Glomerular endothelial cell (primary cell): ENCODE measurements at places on chromosomes 1 and 21.

- DNase-seq: no peak
These were observed 1016.8 kb upstream of the ADGRL4 start for GRCh38 chr1:80023358-80023757.

DNA sequence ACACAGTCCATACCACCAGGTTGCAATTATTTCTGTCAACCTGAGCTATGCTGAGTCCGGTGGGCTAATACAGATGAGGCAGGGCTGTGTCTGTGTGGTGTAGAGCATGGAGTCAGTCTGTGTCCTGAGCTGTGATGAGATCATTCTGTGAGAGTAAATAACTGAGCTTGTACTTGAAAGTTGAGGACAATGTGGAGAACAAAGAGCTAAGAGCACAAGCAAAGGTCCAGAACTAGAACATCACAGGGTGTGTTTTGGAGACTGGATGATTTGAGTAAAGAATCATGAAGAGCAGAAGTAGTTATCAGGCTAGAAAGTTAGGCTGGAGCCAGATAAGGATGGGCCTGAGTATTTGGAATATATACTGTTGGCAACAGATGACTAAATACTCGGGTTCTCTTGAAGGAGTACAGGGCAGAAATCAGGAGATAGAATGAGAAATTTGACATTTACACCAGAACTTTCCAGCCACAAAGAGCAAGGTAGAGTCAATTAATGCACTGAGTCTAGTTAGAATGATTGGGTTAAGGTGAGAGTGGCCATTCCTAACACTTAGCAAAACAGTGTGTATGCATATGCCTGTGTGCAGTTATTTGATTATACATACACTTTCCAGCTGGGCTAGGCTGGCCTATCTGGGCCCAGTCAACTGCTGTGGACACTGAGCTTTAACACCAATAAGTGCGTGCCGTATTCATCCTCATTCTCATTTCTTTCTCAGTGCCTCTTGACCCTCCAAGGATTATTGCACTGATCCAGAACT, 48.8 kb downstream of the LEPR start:
- no peak for DNase-seq

- DNase-seq: no peak
These were observed 35.0 kb downstream of the TMCC2 start for GRCh38 chr1:205262731-205263171.

DNA sequence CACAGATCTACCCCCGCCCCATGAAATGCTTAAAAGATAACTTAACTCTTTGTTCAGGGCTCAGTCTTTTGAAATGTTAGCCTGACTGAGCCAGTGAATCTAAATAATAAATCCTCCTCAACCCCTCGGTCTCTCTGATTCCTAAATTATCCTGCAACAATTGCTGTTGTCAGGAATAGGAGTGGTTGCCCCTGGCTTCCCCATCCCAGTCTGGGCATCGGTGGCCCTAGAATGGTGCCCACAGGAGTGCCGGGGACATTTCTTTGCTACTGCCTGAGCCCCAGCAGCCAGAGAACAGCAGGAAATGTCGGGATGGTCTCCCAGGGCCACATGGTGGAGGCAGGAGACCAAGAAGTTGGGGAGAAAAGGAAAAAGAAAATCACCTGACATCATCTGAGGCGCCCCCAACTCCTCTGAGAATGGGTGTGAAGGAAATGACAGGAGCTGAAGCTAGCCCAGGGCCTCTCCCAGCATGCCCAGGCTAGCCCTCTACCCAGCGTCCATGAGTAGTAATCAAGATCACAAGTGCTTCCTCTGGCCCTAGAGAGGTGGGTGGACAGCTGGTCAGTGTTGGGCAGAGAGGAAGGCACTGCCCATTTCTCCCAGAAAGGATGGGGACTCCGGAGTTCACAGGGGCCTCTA, 1.6 kb downstream of the PADI4 start:
- no peak for DNase-seq

DNA sequence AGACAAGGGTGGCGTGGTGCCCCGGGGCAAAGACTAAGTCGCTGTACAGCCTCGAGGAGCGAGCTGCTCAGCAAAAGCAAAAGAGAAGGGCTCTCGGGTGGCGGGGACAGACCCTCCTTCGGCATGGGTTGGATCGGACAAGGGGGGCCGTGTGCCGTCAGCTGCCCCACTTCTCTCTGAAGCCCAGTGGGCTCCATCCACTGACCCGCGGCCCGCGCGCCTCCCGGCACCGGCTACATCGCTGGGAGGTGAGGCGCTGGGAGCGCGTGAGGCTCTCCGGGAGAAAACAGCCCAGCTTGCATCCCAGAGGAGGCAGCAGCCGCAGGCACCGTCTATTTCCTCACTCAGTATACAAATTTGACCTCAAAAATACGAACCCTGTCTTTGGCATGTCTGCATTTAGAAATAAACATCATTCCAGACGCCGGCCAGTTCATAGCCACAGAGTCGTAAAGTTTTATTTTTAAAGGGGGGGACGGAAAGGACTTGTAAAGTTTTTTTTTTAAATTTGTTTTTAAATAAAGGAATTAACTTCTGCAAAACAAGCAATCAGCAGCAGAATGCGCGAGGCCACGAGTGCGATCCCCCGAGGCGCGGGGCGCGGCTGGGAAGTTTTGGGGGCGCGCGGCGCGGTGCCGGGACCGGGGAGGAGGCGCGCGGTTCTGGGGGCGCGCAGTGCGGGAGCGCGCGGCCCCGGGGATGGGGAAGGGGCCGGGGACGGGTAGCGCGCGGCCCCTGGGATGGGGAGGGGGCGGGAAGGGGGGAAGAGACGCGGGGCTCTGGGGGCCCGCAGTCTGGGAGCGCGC, 689 bp upstream of the GPR137B start:
- no peak for DNase-seq

DNA sequence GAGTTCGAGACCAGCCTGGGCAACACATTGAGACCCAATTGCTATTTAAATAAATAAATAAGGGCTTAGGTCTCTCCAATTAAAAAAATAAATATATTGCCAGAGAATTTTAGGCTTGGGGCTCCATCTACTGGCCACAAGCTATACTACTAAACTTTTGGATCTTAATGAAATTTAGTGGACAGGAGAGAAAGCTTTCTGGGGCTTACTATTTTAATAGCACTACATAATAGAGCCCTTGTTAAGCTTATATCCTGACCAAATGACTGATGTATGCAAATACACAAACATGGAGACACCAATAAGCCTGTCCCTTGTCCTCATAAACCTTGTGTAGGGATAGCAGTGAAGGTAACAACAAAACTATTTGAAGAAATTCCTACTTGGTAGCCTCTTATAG, 18.4 kb downstream of the CCT3 start:
- DNase-seq: no peak

GRCh38 chr1:170993151-170993550, 57.8 kb downstream of the MROH9 start:
- no peak for DNase-seq

DNA sequence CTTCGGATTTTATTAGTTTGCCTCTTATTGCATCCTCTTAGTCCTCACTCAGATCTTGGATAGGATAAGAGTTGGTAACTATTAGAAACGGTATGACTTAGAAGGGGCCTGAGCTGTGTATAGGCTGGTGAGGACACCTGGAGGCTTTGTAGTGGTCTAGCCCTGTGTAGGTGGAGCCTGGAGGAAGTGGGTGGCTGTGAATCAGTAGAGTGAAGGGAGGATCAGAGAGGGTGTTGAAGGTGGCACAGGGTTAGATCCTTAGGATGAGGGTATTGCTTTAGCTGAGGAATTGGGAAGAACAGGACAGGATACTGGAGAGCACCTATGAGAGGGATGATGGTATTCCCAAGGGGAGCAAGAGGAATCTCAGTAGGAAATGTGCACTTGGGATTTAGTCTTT, 5.7 kb downstream of the VANGL1 start:
- DNase-seq: no peak

DNA sequence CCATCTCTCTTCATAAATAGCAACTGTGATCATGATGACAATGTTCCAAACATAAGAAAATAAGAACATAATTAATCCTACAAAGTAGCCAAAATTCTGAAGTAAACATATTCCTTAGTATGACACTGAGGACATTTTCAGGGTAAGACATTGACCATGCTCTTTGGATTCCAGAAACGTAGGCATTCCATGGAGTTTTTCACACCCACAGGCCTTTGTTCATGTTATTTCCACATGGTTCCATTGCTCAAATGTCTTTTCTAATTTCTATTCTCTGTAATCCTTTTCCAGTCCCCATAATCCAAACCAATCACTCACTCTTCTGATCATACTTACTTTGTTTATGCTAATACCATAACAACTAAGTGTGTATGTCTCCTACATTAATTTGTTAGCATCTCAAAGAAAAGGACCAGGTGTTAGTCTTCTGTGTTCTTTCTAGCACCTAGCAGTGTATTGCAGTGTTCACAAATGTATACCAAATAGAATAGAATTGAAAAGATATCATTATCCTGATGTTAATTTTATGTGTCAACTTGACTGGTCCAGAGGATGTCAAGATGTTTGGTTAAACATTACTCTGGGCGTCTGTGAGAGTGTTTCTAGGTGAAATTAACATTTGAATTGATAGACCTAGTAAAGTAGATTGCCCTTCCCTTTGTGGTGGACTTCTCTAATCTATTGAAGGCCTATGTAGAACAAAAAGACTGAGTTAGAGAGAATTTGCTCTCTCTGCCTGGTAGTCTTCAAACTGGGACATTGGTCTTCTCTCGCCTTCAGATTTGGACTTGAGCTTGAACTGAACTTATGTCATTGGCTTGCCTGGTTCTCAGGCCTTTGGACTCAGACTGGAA, 516.6 kb downstream of the PTPRC start:
- DNase-seq: no peak

GRCh38 chr1:98068016-98068415, 147.2 kb upstream of the DPYD start:
- no peak for DNase-seq

DNA sequence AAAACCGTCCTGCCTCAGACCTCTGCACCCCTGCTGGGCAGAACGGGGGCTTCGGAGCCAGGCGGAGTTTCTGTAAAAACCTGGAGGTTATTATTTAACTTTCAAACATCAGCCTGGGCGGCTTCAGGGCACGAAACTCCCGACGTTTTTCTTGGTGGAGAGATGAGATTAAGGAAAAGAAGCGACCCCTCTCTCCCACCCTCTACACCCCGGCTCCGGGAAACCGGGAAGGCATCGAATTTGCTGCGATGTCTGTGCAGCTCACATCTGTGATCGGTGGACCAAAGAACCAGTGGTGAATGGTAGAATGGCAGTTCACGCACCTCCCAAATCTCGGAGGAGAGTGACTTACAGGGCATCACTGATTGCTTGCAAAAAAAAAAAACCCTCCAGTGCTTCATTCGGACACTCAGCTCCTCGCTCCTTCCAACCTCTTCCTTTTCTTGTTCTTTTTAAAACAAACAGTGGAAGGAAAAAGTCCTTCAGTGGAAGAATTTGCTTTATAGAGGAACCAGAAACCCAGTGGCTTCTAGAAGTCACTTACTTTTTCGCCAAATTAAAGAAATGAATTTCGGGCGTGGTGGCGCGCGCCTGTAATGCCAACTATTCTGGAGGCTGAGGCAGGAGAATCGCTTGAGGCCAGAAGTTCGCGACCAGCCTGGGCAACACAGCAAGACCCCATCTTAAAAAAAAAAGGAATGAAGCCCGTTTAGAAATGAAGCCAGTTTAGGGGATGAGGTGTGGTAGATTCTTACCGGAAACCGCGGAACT, 884 bp downstream of the PHACTR4 start:
- no peak for DNase-seq

GRCh38 chr1:238492271-238492670, 601.5 kb upstream of the ZP4 start:
- DNase-seq: no peak

DNA sequence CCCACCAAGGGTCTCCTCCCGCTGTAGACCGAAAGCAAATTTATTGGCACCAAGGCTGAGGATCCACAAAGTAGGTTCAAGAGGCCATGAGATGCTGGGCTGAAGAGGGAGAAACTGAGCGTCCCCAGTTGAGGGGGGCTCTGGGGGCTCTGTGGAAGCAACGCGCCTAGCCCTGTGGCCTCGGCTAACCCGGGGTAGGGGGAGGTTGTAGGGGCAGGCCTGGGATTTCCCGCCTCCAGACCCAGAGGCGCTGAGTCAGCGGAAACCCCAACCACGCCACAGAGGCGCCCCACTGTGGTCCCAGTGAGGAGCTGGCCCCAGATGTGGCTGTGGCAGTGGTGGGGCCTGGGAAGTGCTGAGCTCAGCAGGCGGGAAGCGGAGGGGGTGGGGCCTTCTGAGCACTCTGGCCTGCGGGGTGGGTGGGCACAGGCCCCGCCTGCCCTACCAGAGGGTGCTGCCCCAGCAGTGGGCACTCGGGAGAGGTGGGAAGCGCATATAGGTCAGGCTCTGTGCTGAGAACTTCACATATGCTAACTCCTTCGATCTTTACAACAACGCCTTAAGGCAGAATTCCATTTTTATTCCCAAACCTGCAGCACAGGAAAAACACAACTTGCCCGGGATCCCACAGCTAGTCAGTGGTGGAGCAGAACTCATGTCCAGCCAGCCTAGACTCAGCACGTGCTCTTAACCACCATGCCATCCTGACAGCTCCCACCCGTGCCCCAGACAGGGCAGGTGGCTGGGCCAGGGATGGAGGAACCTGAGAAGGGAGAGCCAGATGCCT, 1.5 kb upstream of the COL16A1 start:
- DNase-seq: no peak

DNA sequence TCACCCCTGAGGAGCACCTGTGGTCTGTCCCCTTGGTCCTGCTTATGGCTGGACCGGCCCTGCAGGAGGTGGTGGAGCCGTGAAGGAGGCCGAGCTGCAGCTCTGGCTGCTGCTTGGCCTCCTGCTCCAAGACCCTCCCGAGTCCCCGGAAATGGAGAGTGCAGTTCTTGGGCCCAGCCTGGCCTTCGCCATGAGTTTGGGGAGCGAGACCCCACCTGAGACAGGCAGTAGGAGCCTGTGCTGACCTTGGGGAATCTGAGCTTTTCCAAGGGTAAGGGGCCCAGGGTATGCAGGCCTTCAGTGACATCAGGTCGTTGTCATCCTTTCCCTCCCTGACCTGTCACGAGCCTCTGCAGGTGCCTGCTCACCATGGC, 14.1 kb downstream of the TMEM201 start:
- no peak for DNase-seq

DNA sequence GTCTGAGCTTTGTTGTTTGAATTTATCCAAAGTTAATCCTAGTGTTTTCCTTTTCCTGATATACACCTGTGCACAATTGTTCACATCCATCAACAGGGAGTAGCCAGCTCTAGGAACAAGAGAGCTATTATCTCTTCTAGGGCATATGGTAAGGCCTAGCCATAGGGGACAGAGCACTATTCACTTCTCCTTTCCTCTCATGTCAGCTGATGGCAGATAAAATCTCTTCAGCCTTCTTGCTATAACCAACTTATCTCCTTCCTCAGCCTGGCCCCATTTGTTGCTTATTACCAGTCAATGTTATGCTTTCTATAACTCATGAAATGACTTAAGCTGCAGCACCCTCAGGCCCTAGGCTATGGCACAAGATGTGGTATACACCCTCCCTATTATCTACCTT, 38.9 kb downstream of the PATJ start:
- DNase-seq: no peak

DNA sequence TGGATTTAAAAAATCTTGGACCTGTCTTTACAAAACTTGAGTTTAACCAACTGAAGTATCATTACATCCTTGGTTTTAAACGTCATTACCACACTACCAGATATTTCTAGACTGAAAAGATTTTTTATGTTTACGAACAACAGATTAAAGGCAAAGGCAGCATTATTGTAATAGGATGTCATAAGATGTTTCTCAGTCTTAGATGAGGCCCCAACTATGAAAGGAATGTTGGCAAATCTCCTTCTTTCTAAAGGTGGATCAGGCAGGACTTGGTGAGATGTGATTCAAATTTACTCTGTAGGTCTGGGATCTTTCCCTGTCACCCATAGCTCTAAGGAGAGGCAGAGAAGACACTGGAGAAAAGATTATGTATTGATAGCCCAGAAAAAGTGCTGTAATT, 417.9 kb downstream of the PTBP2 start:
- DNase-seq: no peak

GRCh38 chr1:35655196-35655595, 13.9 kb upstream of the PSMB2 start:
- DNase-seq: no peak
